ENCODE measurements at places on chromosomes 13 and 19. TPM values are rescaled to one million over a fixed set of nuclear protein-coding genes. Genes with fewer than 3 reads are reported as not detected.

DNA sequence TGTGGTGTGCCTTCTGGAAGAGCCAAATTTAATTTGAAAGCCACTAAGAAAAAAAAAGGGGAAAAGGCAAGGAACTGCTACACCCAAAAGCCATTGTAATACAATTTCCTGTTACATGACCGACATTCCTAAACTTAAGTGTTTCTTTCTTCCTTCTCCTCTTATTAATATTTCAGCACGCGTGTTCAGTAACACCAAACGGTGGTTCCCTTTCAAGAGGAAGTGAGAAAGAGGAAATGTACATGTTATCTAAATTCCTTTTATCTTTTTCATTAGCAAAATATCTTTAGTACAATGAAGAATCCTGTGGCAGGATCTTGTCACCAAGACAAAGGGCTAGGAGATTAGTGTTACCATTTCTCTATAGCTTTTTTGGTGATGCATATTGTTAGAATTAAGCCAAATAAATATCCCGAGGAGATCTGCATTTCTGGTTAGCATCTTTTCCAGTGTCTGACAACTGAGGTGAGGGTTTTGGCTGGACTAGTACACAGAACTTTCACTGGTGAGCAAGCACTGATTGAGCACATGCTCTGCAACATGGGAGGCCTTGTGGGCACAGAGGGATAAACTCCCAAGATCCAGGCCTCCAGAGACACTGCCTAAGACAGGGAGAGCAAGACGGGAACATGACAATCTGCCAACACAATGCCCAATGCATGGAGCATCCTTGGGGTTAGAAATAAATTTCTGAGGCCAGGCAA is 22.1 kb downstream of the LATS2 start:
- peak overlapping the region; percentile 23 for H3K27ac ChIP-seq
- no peak overlapping the region for H3K4me3 ChIP-seq
- H3K4me1 ChIP-seq = peaks cover 35% of the 10 kb centered on the region
- no peaks in the 10 kb centered on the region for H3K36me3 ChIP-seq

- DNase-seq = peak; percentile 16
- no peak overlapping the region for H3K27ac ChIP-seq
- no peak overlapping the region for H3K4me3 ChIP-seq
Observed at GRCh38 chr13:27004326-27004725, 167.3 kb downstream of the USP12 start.

DNA sequence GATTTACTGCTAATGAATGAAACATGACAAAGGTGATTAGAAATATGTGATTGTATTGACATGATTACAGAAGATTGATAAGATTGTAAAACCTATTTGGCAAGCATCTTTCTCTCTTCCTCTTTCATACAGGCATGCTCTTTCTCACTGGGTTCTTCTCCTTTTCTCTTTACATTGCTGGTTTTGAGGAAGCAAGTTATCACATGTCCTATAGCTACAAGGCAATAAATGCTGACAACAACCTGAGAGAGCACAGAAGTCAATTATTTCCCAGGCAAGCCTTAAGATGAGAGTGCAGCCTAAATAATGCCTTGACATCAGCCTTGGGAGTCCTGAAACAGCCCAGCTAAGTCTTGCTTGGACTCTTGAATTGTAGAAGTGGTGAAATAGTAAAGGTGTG is 875.0 kb downstream of the SLITRK1 start:
- no peak for DNase-seq
- no peaks in the 10 kb centered on the region for H3K27me3 ChIP-seq
- H3K36me3 ChIP-seq = no peaks in the 10 kb centered on the region
- H3K4me1 ChIP-seq = no peaks in the 10 kb centered on the region

- no peak for DNase-seq
- peaks cover 2% of the 10 kb centered on the region for H3K27me3 ChIP-seq
- H3K27ac ChIP-seq = no peak overlapping the region
Observed at GRCh38 chr19:3477506-3477905, 2.8 kb downstream of the SMIM24 start.

Gene ZNF491
- not detected for total RNA-seq

Gene ZNF726
- total RNA-seq = not detected

GRCh38 chr19:2240881-2241760 is 4.5 kb downstream of the SF3A2 start:
- peaks cover 29% of the 10 kb centered on the region for H3K36me3 ChIP-seq
- H3K27me3 ChIP-seq = no peaks in the 10 kb centered on the region
- peak overlapping the region; percentile 68 for H3K4me3 ChIP-seq
- DNase-seq = no peak
- peak overlapping the region; percentile 72 for H3K27ac ChIP-seq
- H3K4me1 ChIP-seq = peaks cover 49% of the 10 kb centered on the region

DNA sequence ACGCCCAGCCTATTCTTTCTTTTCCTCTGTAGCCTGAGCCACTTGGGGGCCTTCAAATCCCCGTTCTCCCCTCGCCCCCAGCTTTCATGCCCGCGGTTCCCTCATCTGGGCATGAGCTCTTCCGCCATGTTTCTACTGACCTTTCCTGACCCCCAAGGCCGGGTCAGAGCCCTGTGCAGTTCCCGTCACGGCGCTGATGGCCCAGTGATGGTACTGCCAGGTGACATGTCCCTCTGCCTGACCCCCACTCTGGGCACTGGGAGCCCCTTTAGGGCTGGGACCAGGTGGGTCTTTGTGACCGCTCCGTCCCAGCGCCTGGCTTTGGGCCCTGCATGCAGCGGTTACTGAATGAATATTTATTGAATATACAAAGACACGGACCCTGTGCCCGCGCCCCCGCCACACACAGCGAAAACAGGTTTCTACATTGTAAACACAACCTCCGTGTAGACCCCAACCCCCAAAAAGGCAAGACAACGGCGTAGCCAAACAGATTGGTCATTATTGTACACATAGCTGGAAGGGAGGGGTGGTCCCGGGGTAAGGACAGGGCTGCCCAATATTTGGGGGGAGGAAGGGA is 7.7 kb downstream of the GPR108 start:
- H3K27me3 ChIP-seq = no peaks in the 10 kb centered on the region
- no peak for DNase-seq
- no peak overlapping the region for H3K27ac ChIP-seq
- no peak overlapping the region for H3K4me3 ChIP-seq
- H3K4me1 ChIP-seq = no peaks in the 10 kb centered on the region

DNA sequence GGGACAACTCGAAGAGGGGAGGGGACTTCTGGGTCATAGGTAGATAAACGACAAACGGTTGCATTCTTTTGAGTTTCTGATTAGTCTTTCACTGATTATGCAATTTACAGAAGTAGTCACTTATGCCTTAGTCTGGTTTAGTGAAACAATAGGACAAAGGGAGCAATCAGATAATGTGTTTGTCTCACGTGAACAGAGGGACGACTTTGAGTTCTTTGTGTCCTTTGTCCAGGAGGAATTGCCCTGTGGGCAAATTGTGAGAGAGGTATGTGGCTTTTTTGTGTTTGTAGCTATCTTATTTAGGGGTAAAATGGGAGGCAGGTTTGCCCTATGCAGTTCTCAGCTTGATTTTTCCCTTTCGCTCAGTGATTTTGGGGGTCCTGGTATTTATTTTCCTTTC is 362.9 kb upstream of the PCDH20 start:
- DNase-seq = no peak
- H3K4me1 ChIP-seq = no peaks in the 10 kb centered on the region
- H3K27me3 ChIP-seq = no peaks in the 10 kb centered on the region
- H3K27ac ChIP-seq = no peak overlapping the region

- no peak for DNase-seq
- no peak overlapping the region for H3K27ac ChIP-seq
- H3K4me1 ChIP-seq = no peaks in the 10 kb centered on the region
- no peaks in the 10 kb centered on the region for H3K36me3 ChIP-seq
Observed at GRCh38 chr13:20383058-20383457, 142.6 kb downstream of the CRYL1 start.

GRCh38 chr19:55586976-55587668 is 6.5 kb upstream of the ZNF579 start:
- DNase-seq = peak; percentile 95
- H3K27me3 ChIP-seq = no peaks in the 10 kb centered on the region
- peaks cover under 1% of the 10 kb centered on the region for H3K36me3 ChIP-seq
- H3K4me3 ChIP-seq = peak overlapping the region; percentile 59
- peaks cover 14% of the 10 kb centered on the region for H3K4me1 ChIP-seq

GRCh38 chr13:34462843-34463242 is 479.2 kb upstream of the NBEA start:
- H3K27me3 ChIP-seq = no peaks in the 10 kb centered on the region
- peak; percentile 64 for DNase-seq
- H3K27ac ChIP-seq = peak overlapping the region; percentile 8
- no peak overlapping the region for H3K4me3 ChIP-seq
